ENCODE measurements at places on chromosomes 11 and 22.
A peak's percentile ranks its signal among the peaks of the same experiment; 100 is the strongest.

- DNase-seq: no peak
These were observed 58.7 kb upstream of the FAM181B start for GRCh38 chr11:82792319-82792718.

GRCh38 chr11:64352995-64353714, 5.8 kb upstream of the RPS6KA4 start:
- no peak for DNase-seq

- DNase-seq: no peak
These were observed 53.0 kb downstream of the DDI1 start for GRCh38 chr11:104089481-104089880.

GRCh38 chr11:368414-369335, 624 bp upstream of the B4GALNT4 start:
- no peak for DNase-seq

GRCh38 chr11:128900468-128900867, 9.3 kb downstream of the KCNJ5 start:
- DNase-seq: no peak

DNA sequence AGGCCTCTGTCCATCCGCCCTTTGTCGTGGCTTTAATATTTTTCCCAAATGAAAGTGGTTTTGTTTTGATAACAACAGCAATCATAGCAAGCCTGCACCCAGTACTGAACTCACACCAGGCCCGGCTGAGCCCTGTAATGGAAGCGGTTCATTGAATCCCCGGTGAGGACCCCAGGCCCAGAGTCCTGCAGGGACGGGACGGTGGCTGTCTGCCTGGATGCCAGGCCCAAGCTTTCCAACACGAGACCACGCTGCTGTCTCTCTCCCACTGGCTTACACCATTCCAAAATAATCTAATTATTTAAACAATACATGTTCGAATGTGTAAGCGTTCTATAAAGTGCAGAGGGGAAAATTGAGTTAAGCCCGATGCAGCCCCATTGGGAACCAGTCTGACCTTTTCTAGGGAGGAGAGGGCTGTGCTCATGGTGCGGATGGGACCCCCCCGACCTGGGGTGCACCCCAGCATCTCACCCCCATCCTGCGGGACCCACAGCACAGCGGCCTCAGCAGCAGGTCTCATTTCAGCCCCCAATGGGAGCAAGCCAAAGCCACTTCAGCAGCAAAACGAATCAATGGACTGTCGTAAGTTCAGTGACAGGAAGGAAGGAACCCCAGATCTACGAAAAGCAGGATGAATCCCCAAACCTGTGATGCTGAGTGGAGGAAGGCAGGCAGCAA, 1046.9 kb downstream of the BRD1 start:
- no peak for DNase-seq

- no peak for DNase-seq
These were observed 92.1 kb upstream of the NARS2 start for GRCh38 chr11:78666675-78667160.

DNA sequence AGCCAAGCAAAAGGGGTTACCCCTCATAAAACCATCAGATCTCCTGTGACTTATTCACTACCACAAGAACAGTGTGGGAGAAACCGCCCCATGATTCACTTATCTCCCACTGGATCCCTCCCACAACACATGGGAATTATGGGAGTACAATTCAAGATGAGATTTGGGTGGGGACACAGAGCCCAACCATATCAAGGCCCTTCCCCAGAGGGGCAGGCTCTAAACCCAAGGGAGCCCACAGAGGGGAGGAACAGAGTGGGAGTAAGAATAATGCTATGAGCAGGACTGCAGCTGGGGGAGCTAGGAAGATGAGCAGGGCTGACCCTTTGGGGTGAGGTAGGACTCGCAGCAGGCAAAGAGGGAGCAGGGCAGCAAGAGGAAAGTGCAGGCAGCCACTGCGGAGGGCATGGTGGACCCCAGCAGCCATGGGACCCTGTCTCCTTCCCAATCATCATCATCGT, 59.3 kb downstream of the CD82 start:
- DNase-seq: peak; percentile 62

GRCh38 chr11:60934790-60935605, 10.7 kb downstream of the TMEM132A start:
- no peak for DNase-seq

DNA sequence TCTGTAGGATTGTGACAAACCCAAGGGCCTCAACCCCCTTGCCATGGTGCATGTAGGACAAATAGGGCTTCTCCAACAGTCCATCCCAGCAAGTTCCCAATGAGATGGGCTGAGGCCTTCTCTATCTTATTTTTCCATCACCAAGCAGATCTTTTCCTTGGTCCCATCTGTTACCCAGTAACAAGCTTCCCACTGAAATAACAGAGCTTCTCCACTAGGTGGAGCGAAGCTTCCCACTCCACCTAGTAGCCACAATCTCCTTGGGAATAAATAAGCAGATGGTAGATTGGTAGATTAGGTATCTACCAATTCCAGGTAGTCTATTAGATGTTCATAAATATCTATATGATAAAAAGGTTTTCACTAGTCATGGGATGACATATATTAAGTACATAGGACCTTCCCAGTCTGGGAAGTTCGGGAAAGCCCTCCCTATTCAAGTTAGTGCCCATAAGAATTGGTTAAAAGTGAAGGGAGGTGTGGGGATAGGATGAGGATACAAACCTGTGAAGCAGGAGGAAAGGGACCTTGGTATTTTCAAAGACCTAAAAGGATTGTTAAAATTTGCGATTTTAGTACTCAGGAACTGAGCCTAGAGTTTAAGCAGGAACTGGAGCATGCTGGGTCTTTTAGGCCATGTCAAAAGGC, 5.9 kb upstream of the OR52L1 start:
- DNase-seq: no peak

DNA sequence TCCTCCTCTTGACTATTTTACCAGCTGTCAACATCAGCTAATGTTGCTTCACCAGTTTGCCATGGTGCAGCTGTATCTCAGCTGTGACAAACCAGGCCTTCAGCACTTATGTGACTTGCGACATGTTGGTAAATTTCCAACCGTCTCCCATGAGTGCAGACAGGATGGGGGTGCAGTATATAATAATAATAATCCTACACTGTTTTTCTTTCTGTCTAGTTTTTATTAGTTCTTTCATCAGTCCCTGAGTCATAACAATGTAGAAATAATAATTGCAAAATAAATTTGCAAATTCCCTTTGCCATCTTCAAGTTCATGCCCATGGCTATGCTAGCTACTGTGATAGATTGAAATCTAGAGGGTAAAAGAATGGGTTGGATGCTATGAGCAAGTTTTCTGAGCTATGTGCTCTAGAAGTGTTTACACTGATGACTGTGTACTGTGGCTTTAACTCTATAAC, 4.9 kb downstream of the MMP13 start:
- no peak for DNase-seq

GRCh38 chr11:44507896-44508445, 57.5 kb upstream of the CD82 start:
- DNase-seq: no peak

GRCh38 chr11:14327116-14327515, 31.9 kb downstream of the RRAS2 start:
- DNase-seq: no peak
